Hematopoietic multipotent progenitor cell treated with erythropoietin and hydrocortisone succinate and interleukin-3 and kit ligand, for 17 days (in vitro differentiated cells): ENCODE measurements at places on chromosomes 12 and 14.

DNA sequence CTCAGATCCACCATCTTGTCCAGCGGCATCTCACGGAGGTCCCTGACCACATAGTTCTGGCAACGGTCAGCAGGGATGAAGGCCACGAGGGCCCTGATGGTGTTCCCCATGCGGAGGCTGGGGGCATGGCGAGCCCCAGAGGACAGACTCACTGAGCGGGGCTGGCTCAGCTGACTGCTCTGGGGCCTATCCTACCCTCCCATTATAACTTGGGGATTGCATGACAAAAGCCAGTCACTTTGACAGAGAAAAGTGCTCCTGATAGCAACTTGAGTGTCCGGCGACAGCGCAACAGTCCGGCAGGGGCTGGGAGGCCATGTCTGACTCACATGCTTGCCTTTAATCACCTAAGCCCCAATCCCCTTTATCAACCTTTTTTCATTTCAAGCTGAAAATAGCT is at the start of gene LRRC10:
Gene LRRC10, minus strand, starts transcription at position 179 of the 400 bp plus-strand sequence. Its CDS starts 69 bp downstream, at position 110.
- no peak for DNase-seq

GRCh38 chr14:103499709-103500108 is 22.9 kb downstream of the CKB start:
- no peak for DNase-seq

DNA sequence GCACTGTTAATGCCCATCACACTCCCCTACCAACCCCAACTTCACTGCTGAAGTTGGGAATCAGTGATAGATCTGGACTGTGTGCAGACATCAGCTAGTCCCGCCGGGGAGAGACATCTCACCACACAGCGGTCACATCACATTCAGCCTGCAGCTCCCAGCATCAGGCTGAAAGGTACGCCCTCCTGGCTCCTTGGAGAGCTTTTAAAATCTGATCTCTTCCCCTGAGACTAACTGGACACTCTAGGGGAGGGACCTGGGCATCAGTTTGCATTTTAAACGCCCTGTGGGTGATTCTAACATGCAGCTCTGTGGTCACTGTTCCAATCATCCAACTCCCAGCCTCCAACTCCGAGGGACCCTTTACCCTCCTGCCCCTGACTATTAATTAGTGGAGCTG is 58.4 kb downstream of the CCDC85C start:
- no peak for DNase-seq

- DNase-seq, result no peak
Observed at GRCh38 chr14:31961896-31962295, 115.2 kb upstream of the ARHGAP5 start.

GRCh38 chr12:107167756-107168155 is 74.4 kb upstream of the CRY1 start:
- no peak for DNase-seq

DNA sequence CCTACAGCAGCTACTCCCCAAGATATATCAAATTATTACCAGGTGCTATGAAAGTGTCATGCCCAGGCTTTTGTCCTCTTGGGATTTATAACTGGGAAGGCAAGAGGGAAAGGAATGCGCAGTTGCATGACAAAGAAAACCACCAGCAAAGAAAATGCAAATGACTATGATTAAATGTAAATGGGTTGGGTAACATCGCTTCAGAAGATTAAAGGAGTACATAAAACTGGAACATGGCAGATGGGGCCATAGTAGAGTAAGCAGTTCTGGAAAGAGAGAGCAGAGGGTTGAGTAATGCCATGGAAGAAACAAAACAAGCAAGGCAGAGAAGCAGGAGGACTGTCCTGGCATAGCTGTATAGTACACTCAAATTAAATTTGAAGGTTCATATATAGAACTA is 493.1 kb downstream of the NOVA1 start:
- no peak for DNase-seq

DNA sequence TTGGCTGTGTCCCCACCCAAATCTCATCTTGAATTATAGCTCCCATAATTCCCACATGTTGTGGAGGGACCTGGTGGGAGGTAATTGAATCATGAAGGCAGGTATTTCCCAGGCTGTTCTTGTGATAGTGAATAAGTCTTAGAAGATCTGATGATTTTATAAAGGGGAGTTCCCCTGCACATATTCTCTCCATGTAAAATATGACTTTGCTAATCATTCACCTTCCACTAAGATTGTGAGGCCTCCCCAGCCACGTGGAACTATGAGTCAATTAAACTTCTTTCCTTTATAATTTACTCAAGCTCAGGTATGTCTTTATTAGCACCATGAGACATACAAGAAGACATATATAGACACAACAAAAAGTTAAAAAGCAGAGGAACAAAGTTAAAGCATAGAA is 120.0 kb downstream of the CPNE8 start:
- DNase-seq, result no peak

- DNase-seq, result no peak
Observed at GRCh38 chr14:102075155-102075554, 11.7 kb downstream of the HSP90AA1 start.

- no peak for DNase-seq
Observed at GRCh38 chr14:83101846-83102245, 1568.2 kb upstream of the SEL1L start.

GRCh38 chr14:82398256-82398655 is 864.6 kb upstream of the SEL1L start:
- DNase-seq, result no peak

- DNase-seq, result no peak
Observed at GRCh38 chr12:5078423-5078822, 34.7 kb downstream of the KCNA5 start.

- DNase-seq, result no peak
Observed at GRCh38 chr12:45425426-45425825, 209.5 kb downstream of the ANO6 start.

- DNase-seq, result no peak
Observed at GRCh38 chr14:102187568-102188001, 47.9 kb downstream of the WDR20 start.

DNA sequence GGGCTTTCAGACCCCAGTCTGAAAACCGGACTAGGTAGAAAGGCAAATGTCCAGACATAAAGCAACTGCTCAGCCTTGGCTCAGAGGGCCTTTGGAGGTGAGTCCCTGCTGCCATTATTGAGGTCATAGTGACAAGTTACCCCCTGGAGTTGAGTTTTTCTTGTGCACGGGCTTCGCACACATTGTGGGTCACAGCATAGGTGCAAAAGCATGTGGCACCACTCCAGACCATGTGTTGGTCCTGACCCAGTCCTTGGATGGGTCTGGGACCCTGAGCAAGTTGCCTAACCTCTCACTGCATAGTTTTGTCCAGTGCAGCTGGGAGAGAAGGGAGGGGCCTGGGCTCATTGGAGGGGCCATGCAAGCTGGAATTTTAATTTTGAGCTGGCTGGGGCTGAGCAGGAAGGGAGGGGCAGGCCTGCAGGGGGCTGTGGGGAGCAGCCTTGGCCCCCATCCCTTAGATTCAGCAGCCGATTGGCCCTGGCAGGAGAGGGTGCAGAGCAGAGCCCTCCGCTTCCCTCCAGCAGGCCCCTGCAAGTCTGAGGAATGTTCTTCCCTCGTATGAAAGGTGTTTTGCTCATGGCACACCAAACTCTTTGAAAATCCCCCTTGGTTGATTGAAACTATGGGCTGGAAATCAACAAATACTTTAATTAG is 4.2 kb upstream of the KRT5 start:
- no peak for DNase-seq

GRCh38 chr12:51839310-51839947 is 9.1 kb downstream of the FIGNL2 start:
- no peak for DNase-seq

GRCh38 chr12:55932551-55932910 is 1.6 kb downstream of the DGKA start:
- no peak for DNase-seq

DNA sequence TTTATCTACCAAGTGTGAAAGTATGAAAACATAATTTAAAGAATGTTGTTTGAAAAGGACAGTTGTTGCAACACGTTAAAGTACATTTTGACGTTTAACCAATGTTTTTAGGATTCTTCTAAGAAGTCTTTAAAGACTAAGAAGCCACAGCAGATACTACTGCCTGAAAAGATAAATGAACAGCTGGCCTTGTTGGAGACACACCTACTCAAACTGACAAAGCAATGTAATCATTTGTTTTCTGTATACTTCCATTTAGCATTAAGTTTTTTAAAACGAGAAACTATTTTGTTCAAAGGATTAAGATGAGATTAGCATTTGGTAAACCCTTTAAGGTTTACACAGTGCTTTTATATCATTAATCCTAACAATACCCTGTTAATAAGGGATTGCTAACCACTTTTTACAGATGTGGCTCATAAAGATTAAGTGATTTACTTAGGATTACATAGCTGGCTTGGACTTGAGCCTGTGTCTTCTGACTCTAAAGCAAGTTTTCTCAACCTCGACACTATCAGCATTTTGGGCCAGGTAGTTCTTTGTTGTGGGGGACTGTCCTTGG is 134.4 kb downstream of the CFAP54 start:
- no peak for DNase-seq

DNA sequence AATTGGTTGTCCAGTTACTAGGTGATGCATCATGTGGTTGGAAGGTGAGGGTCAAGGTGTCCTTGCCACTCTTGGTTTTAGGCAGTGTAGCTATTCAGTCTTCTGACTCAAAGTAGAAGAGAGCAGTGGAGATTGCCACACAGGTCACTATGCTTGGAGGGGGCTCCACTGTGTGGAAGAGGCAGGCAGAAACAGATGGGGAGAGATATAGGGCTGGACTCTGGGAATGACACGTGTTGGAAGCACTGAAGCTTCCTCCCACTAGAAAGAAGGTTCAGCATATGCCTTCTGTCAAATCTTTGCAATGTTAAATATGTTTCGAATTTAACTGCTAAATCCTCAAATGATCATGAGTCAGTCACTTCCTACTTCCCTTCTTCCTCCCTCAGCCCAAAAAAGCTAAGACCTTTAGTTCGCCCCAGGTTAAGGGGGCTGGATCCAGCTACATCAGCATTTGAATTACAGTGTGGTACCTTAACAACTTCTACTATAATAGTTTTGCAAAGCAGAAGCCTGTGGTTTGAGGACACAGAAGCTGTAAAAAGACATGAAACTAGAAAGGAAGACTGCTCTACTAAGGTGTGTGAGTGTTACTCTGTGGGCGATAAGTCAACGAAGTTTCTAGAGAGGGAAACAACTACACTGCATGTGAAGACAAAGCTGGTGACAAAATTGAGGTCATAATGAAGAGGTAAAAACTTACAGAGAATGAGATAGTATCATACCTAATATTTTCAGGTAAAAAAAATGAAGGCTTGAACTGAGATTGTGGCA is 228.0 kb downstream of the NELL2 start:
- no peak for DNase-seq

- DNase-seq, result no peak
Observed at GRCh38 chr14:71586131-71586897, 345.9 kb upstream of the RGS6 start.

DNA sequence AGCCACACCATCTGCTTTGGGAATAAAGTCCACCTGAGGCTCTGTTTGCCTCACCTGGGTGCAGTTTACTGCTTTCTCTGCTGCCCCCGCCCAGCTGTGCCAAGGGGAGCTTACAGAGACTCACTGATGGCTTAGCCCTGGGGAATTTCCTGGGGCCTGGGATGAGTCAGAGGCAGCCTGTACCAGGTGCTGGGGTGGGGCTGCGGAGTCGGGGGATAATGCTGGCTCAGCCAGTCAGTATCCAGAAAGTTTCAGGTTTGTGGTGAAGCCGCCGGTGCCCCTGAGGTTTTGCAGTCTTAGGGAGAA is 22.3 kb downstream of the PLEKHG3 start:
- DNase-seq, result no peak

DNA sequence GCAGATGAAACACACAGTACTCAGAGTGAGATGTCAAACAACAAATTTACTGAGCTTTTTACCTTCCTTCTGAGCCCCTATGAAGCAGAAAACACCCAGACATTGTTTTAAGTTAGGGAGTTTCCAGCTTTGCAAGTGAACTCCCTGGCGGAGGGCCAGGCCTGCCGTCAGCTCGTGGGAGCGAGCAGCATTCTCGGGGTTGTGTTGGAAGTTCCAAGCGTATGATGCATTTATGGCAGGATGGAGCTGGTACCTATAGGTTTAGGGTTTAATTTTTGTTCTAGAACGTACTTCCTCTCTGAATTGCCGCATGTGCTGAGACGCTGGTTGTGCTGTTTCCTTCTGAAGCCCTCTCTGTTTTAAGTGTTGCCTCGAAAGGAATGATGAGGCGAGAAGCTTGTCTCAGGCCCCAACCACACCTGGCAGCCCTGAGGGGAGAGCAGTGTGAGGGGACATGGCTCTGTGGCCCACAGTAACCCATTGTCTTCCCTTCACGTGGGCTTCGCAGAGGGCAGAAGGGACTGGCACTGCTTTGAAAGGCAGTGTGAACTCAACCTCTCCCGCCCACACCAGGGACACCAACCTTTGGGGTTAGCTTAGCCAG is 76.6 kb downstream of the SSPN start:
- DNase-seq, result no peak

- no peak for DNase-seq
Observed at GRCh38 chr12:68958322-68958721, 25.4 kb upstream of the CPM start.
